ENCODE measurements at places on chromosomes 16 and 17.

GRCh38 chr16:63287401-63287800 lies 1251.2 kb upstream of the CDH8 start:
- no peak for DNase-seq

DNA sequence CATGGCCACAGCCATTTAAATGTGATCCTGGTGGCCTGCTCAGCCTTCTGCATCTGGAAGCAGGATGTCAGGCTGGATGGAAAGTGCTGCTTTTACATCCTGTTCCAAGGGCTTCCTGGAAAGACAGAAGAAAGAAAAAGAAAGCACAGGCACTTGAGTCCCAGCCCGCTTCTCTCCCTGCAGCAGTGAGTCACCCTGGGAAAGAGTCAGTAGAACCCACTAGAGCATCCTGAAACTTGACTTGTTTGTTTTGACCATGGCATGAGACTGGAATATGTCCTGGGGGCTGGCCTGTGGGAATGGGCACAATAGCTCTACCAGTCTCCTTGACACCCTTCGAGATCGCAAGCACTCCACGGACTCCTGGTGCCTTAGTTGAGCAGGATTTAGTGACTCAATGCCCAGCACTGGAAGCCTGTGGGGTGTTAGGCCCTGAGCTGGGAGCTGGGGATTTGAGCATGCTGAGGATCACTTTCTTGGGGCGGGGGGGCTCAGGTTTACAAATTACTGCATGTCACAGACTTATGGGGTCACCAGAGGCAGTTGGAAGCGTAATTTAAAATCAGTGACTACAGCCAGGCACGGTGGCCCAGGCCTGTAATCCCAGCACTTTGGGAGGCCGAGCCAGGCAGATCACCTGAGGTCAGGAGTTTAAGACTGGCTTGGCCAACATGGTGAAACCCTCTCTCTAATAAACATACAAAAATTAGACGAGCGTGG lies 22.1 kb upstream of the GNA13 start:
- DNase-seq = peak; percentile 60

- no peak for DNase-seq
These were observed 38.4 kb upstream of the FOXF1 start for GRCh38 chr16:86471896-86472295.

- DNase-seq = no peak
These were observed 2.4 kb downstream of the CD7 start for GRCh38 chr17:82314727-82315605.

DNA sequence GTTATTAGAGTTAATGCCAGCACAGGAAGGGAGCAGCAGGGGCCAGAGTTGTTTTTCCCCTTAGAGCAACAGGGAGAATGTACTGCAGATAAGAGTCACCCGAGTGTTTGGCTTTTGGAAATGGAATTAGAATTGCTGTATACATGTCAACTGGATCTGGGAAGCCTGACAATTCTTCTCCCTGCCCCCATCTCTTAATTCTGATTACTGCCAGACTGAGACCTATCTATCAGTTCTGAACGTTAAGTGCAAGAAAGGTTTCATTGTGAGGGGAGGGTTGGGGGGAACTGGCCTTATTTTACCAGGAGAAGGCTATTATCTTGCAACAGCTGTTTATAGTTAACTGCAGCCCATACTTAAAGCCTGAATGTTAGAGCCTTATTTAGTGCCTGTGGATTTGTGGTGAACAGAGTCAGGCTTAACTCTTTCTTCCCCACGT lies 424.5 kb upstream of the CDH11 start:
- no peak for DNase-seq

GRCh38 chr16:8572919-8573724 lies 17.2 kb downstream of the TMEM114 start:
- DNase-seq = peak; percentile 1

- no peak for DNase-seq
These were observed 20.4 kb upstream of the XYLT1 start for GRCh38 chr16:17491140-17491662.

- no peak for DNase-seq
These were observed 8.1 kb upstream of the KDM8 start for GRCh38 chr16:27195076-27195741.

- no peak for DNase-seq
These were observed 765 bp upstream of the ADORA2B start for GRCh38 chr17:15943971-15944758.

- no peak for DNase-seq
These were observed 1.1 kb upstream of the CRHR1 start for GRCh38 chr17:45782889-45783592.

DNA sequence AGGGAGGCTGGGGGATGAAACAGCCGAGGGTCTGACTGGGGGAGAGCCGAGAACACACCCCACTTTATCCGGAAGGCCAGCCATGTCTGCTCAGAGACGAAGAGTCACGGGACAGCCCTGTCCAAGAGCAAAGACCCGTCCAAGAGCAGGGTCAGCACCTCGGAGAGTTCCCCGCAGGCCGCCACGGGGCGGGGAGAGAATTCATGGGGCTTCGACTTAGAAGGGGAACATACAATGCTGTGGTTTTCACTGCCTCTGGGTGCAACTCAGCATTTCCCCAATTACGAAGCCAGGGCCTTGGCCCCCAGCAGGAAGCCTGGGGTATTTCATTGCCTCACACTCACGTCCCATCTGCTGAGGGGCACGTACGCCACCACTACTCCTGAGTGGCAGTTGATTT lies 59.3 kb downstream of the JPH3 start:
- no peak for DNase-seq

DNA sequence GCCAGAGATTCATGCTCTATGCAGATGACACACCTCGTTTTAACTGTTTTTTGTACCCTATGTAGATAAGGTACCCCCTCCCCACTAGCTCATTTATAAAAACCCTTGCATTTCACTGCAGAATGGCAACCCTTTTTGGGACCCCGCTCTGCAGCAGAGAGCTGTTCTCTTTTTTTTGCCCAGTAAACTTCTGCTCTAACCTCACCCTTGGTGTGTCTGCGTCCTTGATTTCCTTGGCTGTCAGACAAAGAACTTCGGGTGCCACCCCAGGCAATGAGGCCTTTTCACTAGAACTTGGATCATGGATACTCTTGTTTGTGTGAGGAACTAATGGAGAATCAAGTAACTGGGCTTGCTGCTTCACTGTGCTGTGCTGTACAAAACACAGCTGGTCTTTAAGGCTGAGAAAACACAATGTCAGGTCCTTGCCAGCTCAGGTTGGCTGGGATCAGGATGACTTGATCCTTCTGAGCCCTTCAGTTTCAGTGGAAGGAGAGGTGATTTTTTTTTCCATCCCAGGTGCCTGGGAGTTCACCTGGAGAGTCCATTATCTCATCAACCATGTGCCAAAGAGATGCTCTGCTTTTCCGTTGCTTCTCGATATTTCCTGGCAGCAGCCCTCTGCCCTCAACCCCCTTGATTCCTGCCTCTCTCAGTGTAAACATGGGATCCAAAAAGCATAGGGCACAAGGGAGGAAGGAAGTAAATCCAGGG lies 133.2 kb upstream of the FAM20A start:
- DNase-seq = no peak

DNA sequence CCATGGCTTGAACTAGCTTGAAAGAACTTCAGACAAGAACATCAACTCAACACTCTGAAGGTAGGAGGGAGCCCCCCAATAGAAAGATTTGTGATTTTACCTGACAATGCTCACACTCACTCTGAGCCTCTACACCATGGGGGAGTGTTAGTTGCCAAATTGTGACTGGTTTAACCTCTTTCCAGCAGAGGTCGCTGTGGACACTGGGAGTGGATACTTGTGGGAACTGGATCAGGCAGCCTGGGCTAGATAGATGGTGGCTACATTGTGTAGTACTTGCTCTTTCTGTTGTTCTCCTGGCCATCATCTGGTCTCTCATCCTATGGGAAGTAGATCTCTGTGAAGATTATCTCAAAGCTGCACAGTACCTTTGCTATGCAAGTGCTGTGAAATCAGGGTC lies 2.9 kb downstream of the SMPD3 start:
- no peak for DNase-seq

DNA sequence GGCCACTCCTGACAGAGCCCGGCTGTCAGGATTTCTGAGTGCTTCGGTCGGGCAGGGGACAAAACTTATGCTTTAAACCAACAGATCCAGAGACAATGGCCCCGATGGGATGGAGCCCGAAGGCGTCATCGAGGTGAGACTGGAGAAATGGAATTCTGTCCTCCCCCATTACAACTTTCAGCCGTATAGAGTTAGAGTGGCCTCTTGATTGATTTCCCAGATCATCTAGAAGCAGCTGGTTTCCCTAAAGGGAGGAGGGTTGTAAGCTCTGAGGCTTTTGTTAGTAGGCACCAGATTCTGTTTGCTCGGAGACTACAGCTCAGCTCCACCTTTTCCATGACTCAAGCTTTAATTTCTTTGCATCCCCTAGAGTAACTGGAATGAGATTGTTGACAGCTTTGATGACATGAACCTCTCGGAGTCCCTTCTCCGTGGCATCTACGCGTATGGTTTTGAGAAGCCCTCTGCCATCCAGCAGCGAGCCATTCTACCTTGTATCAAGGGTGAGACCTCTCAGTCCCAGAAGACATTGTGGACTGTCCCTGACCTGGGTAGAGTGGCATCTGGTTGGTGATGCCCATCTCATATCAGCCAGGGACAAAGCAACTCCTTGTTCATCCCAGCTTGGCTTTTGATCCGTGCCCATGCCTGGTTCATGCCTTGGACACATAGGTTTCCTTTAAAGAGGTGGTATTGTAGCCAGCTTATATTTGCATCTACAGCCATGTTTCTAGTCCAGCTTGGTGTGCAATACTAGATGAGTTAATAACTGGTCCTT lies 5.1 kb upstream of the CD68 start:
- DNase-seq = no peak

DNA sequence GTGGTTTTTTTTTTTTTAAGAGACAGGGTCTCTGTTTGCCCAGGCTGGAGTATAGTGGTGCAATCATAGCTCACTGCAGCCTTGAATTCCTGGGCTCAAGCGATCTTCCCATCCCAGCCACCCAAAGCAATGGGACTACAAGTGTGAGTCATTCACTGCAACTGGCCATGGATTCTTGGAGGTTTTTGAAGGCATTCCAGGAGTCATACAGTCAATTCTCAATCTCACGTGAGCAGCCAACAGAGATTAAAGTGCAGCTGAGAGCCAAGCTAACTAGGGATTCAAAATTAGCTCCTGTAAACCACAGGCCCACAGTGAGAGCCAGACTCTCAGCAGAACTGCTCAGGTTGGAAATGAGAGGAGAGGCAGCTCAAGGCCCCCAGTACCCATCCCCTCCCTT lies 30.2 kb downstream of the XPO6 start:
- peak; percentile 83 for DNase-seq

Measured in kidney glomerular epithelial cell (primary cell).